ENCODE measurements at places on chromosomes 1 and 21.

DNA sequence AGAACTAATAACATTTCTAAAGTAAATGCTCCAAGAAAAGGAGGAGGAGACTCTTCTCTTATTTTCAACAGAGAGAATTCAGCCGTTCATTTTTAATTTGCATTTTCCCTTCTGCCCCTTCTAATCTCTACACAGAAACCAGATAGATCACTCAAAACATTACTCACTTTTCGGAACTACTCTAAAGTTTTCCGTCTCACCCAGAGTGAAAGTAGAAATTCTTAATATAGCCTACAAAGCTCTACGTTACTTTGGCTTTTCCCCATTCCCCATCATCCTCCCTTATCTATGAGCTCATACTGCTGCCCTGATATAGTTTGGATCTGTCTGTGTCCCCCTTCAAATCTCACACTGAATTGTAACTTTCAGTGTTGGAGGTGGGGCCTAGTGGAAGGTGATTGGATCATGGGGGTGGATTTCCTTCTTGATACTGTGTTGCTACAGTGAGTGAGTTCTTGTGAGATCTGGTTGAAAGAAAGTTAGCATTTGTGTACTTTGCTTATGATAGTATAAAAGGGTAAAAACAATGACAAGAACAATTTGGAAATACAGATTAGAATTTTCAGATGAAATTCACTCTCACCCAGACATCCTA is 188.2 kb downstream of the AMY1C start:
- no peaks in the 10 kb centered on the region for H3K27me3 ChIP-seq
- no peaks in the 10 kb centered on the region for H3K4me1 ChIP-seq
- peak overlapping the region; percentile 80 for H3K27ac ChIP-seq
- peak overlapping the region; percentile 39 for H3K4me3 ChIP-seq

- H3K4me1 ChIP-seq = no peaks in the 10 kb centered on the region
- no peak for ATAC-seq
Observed at GRCh38 chr1:90507173-90507572, 209.9 kb downstream of the BARHL2 start.

- no peak for ATAC-seq
- H3K4me1 ChIP-seq = no peaks in the 10 kb centered on the region
- H3K27me3 ChIP-seq = peaks cover 31% of the 10 kb centered on the region
- no peaks in the 10 kb centered on the region for H3K36me3 ChIP-seq
- no peak overlapping the region for H3K4me3 ChIP-seq
Observed at GRCh38 chr1:3244927-3245315, 175.9 kb downstream of the PRDM16 start.

GRCh38 chr21:41879190-41879998 is at the start of gene PRDM15:
TSS of gene PRDM15 (minus strand) at chr21:41879344. CDS start at chr21:41860363, 18,981 bp downstream.
- H3K27ac ChIP-seq = peak within 1 kb of the TSS; percentile 92
- H3K4me1 ChIP-seq = peaks cover 39% of the 10 kb centered on the region
- H3K4me3 ChIP-seq = peak within 1 kb of the TSS; percentile 91

- H3K36me3 ChIP-seq = no peaks in the 10 kb centered on the region
Observed at GRCh38 chr1:244779410-244779809, 56.0 kb upstream of the COX20 start.

DNA sequence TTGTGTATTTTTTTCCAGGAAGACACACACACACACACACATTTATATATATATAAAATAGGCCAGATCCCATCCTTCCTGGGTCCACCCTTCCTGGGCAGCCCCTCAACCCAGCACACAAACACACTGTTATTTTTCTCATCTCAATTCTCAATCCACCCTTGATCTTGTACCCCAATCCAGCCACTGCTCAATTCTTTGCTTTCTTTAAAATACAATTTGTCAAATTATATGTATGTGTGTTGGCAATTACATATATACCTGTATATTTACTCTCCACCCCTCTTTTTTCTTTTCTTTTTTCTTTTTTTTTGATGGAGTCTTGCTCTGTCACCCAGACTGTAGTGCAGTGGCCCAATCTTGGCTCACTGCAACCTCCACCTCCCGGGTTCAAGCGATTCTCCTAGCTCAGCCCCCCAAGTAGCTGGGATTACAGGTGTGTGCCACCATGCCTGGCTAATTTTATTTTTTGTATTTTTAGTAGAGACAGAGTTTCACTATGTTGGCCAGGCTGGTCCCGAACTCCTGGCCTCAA is 88.3 kb downstream of the DHRS3 start:
- no peak for ATAC-seq
- no peak overlapping the region for H3K4me3 ChIP-seq
- no peak overlapping the region for H3K27ac ChIP-seq
- no peaks in the 10 kb centered on the region for H3K36me3 ChIP-seq
- no peaks in the 10 kb centered on the region for H3K27me3 ChIP-seq

DNA sequence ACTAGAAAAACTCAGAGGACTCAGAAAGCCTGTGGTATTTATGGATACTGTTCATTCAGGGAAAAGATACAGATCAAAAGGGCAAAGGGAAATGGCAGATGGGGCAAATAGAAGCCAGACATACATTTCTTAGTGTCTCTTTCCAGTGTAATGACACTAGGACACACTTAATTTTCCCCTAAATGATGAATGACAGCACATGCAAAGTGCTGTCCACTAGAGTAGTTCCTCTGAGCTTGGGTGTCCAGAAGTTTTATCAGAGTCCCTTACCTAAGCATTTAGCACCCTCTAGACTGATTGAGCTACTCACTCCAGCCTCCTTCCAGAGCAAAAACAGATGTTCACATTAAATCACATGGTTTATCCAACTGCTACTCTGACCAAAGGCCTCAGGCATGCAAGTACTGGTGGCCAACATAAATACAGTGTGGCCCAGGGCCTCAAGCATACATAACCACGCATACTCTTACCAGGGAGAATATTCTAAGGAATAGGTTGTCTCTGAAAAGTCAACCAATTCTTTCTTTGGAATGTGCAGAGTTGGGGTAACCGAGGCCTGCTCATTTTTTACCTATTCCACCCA is 166.9 kb downstream of the NCAM2 start:
- no peaks in the 10 kb centered on the region for H3K36me3 ChIP-seq
- H3K4me3 ChIP-seq = no peak overlapping the region
- H3K27me3 ChIP-seq = no peaks in the 10 kb centered on the region
- H3K27ac ChIP-seq = no peak overlapping the region
- no peak for ATAC-seq

All from stimulated activated memory B cell treated with anti-CD40 and anti-IgM and Interleukin-4, amounts not matched to agents 10 μg/mL and 1 μg/mL and 100 μg/mL, for 72 hours (primary cell).